ENCODE measurements at places on chromosomes 11 and 22.

DNA sequence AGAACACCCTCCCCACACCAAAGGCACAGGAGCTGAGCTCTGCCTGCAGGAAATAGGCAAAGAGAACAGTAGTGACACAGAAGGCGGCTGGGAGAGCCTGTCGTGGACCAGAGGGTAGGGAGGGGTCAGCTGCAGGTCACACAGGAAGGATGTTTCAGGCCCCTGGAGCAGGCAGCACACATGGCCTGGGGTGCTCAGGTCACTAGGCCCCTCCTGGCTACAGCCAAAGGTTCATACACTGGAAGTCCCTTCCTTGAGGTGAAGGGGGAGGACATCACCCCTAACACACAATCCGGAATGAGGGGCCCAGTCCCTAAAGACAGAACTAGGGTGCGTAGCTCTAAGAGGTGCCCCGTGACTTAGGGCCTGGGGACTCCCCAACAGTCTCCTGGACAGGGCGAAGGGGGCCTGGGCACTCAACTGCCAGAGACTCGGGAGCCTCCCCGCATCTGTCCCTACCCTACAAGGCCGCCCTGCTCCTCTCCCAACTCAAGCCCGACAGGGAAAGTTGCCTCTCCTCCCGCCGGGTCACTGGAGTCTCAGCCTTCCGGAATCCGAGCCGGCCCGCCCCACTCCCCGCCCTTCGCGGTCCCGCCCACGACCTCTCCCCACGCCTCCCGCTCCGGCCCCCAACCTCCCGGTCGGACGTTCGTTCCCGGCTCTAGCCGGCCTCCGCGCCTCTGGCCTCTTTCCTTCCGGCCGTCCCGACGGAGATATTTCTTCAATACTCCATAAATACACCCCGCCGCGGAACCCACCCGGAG, at the start of gene CYB5R2:
TSS of gene CYB5R2 (minus strand) at position 541 of the 764 bp plus-strand sequence. CDS start 675 bp downstream, outside the sequence.
- peaks cover 11% of the 10 kb centered on the region for H3K4me1 ChIP-seq
- H3K27ac ChIP-seq = peak within 1 kb of the TSS; percentile 33
- H3K4me3 ChIP-seq = peak within 1 kb of the TSS; percentile 55
- no peaks in the 10 kb centered on the region for H3K27me3 ChIP-seq

- H3K27me3 ChIP-seq = no peaks in the 10 kb centered on the region
- no peak for DNase-seq
- H3K4me1 ChIP-seq = no peaks in the 10 kb centered on the region
- no peak overlapping the region for H3K27ac ChIP-seq
Measured at GRCh38 chr11:92278791-92279433, 54.3 kb downstream of the FAT3 start.

DNA sequence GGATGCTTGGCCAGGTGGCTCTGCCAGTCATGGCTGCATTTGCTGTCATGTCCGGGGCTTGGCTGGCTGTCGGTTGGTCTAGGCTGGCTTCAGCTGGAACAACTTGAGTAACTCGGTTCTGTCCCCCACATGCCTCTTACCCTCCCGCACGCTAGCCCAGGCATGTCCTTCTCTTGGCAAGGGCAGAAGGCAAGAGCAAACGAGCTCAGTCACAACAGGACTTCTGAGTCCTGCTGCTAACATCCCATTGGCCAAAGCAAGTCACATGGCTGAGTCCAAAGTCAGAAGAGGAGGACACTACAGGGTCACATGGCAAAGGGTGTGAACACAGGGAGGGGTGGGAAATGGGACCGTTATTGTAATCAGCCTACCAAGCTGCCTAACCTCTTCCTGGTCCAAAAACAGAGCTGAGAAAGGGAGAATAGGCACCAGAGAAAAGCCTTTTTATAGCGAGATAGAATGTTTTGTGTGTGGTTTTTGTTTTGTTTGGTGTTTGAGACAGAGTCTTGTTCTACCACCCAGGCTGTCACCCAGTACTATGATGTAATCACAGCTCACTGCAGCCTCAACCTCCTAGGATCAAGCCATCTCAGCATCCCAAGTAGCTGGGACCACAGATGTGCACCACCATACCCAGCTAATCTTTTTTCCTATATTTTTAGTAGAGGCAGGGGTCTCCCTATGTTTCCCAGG, 81.9 kb downstream of the MN1 start:
- H3K27ac ChIP-seq = no peak overlapping the region
- H3K4me1 ChIP-seq = no peaks in the 10 kb centered on the region
- H3K4me3 ChIP-seq = no peak overlapping the region
- H3K27me3 ChIP-seq = no peaks in the 10 kb centered on the region
- H3K36me3 ChIP-seq = no peaks in the 10 kb centered on the region

- peaks cover 33% of the 10 kb centered on the region for H3K4me1 ChIP-seq
- H3K4me3 ChIP-seq = peak overlapping the region; percentile 99
- H3K36me3 ChIP-seq = no peaks in the 10 kb centered on the region
- H3K27ac ChIP-seq = peak overlapping the region; percentile 100
- H3K27me3 ChIP-seq = no peaks in the 10 kb centered on the region
Measured at GRCh38 chr11:118572981-118573550, 857 bp downstream of the ARCN1 start.

DNA sequence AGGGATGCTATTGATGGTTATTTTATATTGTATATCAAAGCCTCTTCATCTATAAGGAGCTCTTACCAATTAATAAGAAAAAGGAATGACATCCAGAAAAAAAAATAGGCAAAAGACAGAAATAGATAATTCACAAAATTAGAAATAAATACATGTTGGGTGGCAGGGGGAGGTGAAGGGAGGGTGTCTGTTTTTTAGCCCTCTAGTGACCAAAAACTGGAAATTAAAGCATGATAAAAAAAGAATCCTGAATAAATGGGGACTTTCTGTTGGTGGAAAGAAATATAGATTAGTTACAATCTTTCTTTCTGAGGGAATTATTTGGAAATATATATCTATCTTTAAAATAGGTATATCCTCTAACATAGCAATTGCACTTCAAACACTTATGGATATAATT, 42.0 kb upstream of the TTC36 start:
- no peak for DNase-seq
- no peak overlapping the region for H3K4me3 ChIP-seq
- peaks cover 45% of the 10 kb centered on the region for H3K36me3 ChIP-seq
- no peaks in the 10 kb centered on the region for H3K4me1 ChIP-seq
- no peak overlapping the region for H3K27ac ChIP-seq

- DNase-seq = no peak
- H3K36me3 ChIP-seq = peaks cover 34% of the 10 kb centered on the region
- H3K4me3 ChIP-seq = no peak overlapping the region
- H3K27ac ChIP-seq = no peak overlapping the region
Measured at GRCh38 chr11:10779086-10779485, 28.0 kb downstream of the CTR9 start.

GRCh38 chr11:32562839-32563599, 20.6 kb upstream of the EIF3M start:
- H3K4me3 ChIP-seq = no peak overlapping the region
- H3K27ac ChIP-seq = no peak overlapping the region
- H3K4me1 ChIP-seq = no peaks in the 10 kb centered on the region

DNA sequence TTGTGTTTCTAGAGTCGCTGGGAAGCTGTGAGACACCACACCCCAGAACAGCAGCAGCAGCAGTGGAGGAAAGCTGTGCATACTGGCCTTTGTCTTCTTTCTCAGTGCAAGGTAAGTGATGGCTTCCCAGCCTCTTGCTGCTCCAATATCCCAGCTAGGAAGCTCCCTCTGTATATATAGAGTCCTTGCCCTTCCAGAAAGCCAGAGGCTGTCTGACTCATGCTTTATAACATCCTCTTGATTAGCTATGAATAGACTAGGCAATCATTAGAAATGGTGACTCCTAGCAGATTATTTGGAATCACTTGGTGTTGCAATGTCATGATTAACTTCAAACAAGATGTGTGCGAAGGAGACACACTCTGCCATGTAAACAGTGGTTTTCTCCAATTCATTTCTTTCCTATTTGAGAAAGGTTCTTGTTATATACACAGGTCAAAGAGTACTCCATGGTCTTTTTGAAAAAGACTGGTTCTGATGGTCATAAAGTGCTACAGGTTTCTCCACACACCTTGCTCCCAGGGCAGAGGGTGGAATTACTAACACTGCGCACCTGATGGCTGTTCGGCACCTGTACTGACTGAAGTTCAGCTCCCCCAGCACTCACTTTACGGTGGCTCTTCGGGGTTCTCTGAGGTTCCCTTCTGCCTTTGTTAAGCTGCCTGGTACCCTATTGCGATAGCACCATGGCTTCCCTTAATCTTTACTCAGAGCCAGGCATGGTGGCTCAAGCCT, at the start of gene MMP1:
TSS of gene MMP1 (minus strand) at position 149 of the 735 bp plus-strand sequence. CDS start at position 81, 68 bp downstream.
- no peak within 1 kb of the TSS for H3K27ac ChIP-seq
- no peak for DNase-seq
- peaks cover 3% of the 10 kb centered on the region for H3K27me3 ChIP-seq
- H3K4me3 ChIP-seq = no peak within 1 kb of the TSS
- H3K36me3 ChIP-seq = no peaks in the 10 kb centered on the region

DNA sequence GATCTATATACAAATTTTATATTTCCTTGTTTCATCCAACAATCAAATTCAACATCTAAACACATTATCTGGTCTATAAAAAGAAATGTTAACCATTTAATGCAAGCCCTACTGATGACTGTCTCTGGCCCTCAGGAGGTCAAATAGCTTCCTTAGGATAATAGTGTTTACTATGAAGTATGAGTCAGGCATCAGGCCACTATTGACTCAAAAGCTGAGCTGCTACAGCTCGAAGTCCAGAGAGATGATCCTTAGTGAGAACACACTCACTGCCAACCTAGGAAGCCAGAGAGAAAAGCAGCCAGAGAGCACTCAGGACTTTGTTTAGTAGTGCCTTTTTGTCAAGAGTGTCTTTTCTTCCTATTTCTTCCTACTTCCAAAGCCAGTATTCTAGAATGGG, 171.8 kb downstream of the SOX6 start:
- DNase-seq = no peak
- peaks cover 16% of the 10 kb centered on the region for H3K4me1 ChIP-seq
- H3K4me3 ChIP-seq = no peak overlapping the region
- H3K27me3 ChIP-seq = no peaks in the 10 kb centered on the region

DNA sequence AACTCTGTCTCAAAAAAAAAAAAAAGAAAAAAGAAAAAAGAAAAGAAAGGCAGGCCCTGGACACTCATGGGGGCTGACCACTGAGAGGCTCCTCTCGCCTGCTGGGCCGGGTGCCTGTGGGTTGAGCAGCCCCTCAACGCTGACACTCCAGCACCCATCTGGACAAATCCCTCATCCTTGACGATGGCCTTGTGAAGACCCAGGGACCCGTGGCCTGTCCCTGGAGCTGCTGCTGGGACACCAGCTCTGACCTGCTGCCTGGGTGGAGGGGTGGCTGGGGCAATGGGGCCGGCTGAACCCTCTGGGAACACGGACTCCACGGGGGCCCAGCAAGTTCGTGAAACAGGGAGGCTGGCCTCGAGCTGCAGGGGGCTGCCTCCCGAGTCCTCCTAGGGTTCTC, 10.5 kb upstream of the BID start:
- peaks cover 15% of the 10 kb centered on the region for H3K4me1 ChIP-seq
- peaks cover 2% of the 10 kb centered on the region for H3K36me3 ChIP-seq
- DNase-seq = no peak
- no peaks in the 10 kb centered on the region for H3K27me3 ChIP-seq
- H3K27ac ChIP-seq = no peak overlapping the region

GRCh38 chr11:91997226-91997625, 227.4 kb upstream of the FAT3 start:
- no peaks in the 10 kb centered on the region for H3K27me3 ChIP-seq
- DNase-seq = no peak
- no peak overlapping the region for H3K4me3 ChIP-seq
- H3K36me3 ChIP-seq = no peaks in the 10 kb centered on the region
- H3K27ac ChIP-seq = no peak overlapping the region
- H3K4me1 ChIP-seq = no peaks in the 10 kb centered on the region

GRCh38 chr11:125279676-125280418, 115.3 kb downstream of the PKNOX2 start:
- H3K4me1 ChIP-seq = no peaks in the 10 kb centered on the region
- no peak overlapping the region for H3K4me3 ChIP-seq
- no peak overlapping the region for H3K27ac ChIP-seq
- no peak for DNase-seq
- no peaks in the 10 kb centered on the region for H3K36me3 ChIP-seq
- no peaks in the 10 kb centered on the region for H3K27me3 ChIP-seq

DNA sequence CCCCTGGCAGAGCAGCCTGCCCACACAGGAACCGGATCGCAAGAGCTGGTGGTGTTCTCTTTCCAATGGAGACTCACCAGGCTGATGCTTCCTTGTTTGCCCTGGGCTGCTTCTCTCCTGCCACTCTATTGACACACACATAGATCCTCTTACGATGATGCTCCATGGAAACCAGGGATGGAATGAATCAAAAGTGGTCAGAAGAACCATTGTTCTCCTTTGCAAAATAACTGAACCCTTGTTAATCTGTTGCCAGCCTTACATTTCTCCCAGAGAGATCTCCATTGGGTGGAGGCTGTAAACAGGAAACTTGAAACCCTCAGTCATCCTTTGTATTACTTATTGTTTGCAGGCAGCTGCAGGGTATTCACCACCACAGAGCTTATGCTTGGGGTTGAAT, 24.6 kb upstream of the LDLRAD3 start:
- H3K36me3 ChIP-seq = no peaks in the 10 kb centered on the region
- H3K4me1 ChIP-seq = no peaks in the 10 kb centered on the region
- no peak for DNase-seq
- H3K27ac ChIP-seq = no peak overlapping the region
- H3K27me3 ChIP-seq = no peaks in the 10 kb centered on the region

GRCh38 chr11:115425250-115425649, 79.0 kb downstream of the CADM1 start:
- no peaks in the 10 kb centered on the region for H3K4me1 ChIP-seq
- DNase-seq = no peak
- H3K27ac ChIP-seq = no peak overlapping the region
- no peaks in the 10 kb centered on the region for H3K27me3 ChIP-seq

GRCh38 chr11:100727410-100727809, 40.3 kb downstream of the ARHGAP42 start:
- DNase-seq = no peak
- no peak overlapping the region for H3K4me3 ChIP-seq
- no peaks in the 10 kb centered on the region for H3K36me3 ChIP-seq
- H3K27ac ChIP-seq = no peak overlapping the region
- H3K4me1 ChIP-seq = no peaks in the 10 kb centered on the region

- H3K27ac ChIP-seq = no peak overlapping the region
- H3K4me3 ChIP-seq = no peak overlapping the region
- no peak for DNase-seq
- peaks cover 8% of the 10 kb centered on the region for H3K4me1 ChIP-seq
- peaks cover 5% of the 10 kb centered on the region for H3K27me3 ChIP-seq
Measured at GRCh38 chr22:45968751-45969413, 8.1 kb downstream of the WNT7B start.

DNA sequence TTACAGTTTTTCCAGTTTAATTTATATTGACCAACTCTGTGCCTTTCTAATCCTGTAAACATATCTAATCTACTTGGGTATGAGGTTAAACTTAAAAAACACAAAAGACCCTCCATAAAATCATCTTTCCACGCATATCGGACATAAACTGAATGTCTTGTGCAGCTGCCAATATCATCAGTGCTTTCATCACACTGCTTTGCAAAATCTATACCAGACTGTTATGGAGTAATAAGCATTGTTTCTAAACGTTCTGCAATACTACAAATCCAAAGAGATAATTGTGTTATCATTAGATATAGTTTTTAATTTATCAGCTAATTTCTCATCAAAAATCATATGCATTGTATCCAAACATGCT, 36.1 kb upstream of the AMPD3 start:
- DNase-seq = no peak
- H3K27ac ChIP-seq = no peak overlapping the region
- H3K27me3 ChIP-seq = no peaks in the 10 kb centered on the region
- H3K4me3 ChIP-seq = no peak overlapping the region

- no peak for DNase-seq
- H3K36me3 ChIP-seq = no peaks in the 10 kb centered on the region
- no peak overlapping the region for H3K27ac ChIP-seq
- peaks cover 12% of the 10 kb centered on the region for H3K4me1 ChIP-seq
- H3K27me3 ChIP-seq = no peaks in the 10 kb centered on the region
Measured at GRCh38 chr11:76728227-76728626, 54.9 kb upstream of the TSKU start.

- H3K36me3 ChIP-seq = peaks cover 1% of the 10 kb centered on the region
- no peaks in the 10 kb centered on the region for H3K4me1 ChIP-seq
- no peak for DNase-seq
- no peak overlapping the region for H3K4me3 ChIP-seq
- no peak overlapping the region for H3K27ac ChIP-seq
Measured at GRCh38 chr11:68092411-68092810, 28.8 kb downstream of the CHKA start.

All from liver (tissue), 10 donors.